ENCODE measurements at places on chromosomes 4 and X. TPM values are rescaled to one million over a fixed set of nuclear protein-coding genes. Genes with fewer than 3 reads are reported as not detected.

DCAF12L1 gene
- 0.62 TPM for polyA plus RNA-seq

- no peak overlapping the region for H3K27ac ChIP-seq
- H3K4me3 ChIP-seq, result no peak overlapping the region
- no peaks in the 10 kb centered on the region for H3K27me3 ChIP-seq
- no peaks in the 10 kb centered on the region for H3K36me3 ChIP-seq
Measured at GRCh38 chrX:22740836-22741235, 258.9 kb upstream of the DDX53 start.

IL1RAPL1 gene
- polyA plus RNA-seq, result 0.02 TPM

DNA sequence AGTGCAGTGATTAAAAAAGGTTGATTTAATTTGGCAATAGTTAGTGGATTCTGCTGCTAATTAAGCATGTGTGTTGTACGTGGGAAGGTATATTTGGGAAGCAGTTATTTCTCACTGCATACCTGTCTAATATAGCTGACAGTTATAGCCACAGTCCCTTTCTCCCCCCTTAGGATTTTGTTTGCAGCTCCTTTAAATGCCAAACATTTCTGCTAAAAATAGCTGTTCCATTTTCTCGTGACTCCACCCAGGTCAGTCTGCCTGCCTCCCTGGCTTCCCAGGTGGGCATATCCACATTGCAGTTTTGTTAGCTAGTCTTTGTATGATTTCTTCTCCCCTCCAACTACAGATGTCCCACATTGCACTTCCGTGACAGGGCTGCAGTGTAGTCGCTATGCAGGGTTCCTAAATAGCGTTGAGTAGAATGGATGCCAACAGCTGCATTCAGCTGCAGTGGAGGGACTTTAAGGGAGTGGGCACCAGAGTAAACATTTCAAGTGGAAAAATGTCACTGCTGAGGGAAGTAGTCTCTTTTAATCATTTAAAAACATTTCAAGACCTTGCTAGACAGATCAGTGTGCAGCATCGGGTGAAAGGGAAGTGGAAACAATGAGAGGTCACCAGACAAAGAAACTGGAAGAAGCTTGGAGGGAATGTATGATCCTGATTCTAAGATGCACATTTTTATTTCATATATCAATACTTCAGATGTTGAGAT, 326.3 kb downstream of the RAPGEF2 start:
- no peaks in the 10 kb centered on the region for H3K4me1 ChIP-seq
- no peaks in the 10 kb centered on the region for H3K36me3 ChIP-seq
- H3K27me3 ChIP-seq, result no peaks in the 10 kb centered on the region
- no peak overlapping the region for H3K27ac ChIP-seq

DNA sequence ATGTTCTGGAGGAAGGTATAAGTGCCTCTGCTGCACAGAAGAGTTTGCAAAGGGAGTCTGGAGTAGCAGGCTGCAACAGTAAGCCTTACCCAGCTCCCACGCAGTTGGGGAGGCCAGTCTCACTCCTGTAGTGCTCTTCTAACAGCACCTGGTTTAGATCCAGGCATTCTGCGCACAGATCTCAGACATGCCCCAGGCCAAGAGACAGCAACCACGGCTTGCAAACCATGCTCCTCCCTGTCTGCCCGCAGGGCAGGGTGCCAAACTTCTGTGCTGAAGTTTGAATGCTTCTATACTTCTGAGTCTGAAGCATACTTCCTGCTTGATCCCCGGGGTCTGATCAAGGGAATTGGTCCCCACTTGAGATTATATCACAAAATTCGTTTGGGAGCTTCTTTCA, 106.3 kb downstream of the LINC00632 start:
- H3K27me3 ChIP-seq, result no peaks in the 10 kb centered on the region
- no peak for DNase-seq
- H3K4me3 ChIP-seq, result no peak overlapping the region
- no peaks in the 10 kb centered on the region for H3K36me3 ChIP-seq
- no peaks in the 10 kb centered on the region for H3K4me1 ChIP-seq
- H3K27ac ChIP-seq, result no peak overlapping the region

GRCh38 chr4:176635372-176636261, 157.1 kb downstream of the VEGFC start:
- no peak overlapping the region for H3K27ac ChIP-seq
- H3K36me3 ChIP-seq, result no peaks in the 10 kb centered on the region
- H3K4me1 ChIP-seq, result no peaks in the 10 kb centered on the region
- DNase-seq, result no peak
- no peaks in the 10 kb centered on the region for H3K27me3 ChIP-seq

DNA sequence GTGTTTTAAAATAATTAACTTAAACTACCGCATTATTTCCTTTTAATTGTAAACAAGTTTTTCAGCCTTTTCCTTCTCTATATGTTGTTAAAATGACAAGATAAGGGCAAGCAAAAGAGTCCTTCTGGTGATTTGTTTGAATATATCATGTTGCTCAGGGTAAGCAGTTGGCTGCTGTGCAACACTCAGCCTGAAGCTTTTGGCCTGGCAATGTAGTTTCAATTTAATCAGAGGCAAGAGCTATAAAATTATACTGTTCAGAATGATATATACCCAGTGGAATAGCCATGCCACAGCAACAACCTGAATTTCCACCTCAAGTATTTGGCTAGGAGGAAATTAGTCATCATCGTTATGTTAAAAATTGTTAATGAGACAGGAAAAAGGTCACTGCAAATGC, 53.4 kb downstream of the GRXCR1 start:
- no peaks in the 10 kb centered on the region for H3K36me3 ChIP-seq
- H3K27me3 ChIP-seq, result no peaks in the 10 kb centered on the region
- no peak overlapping the region for H3K4me3 ChIP-seq
- DNase-seq, result no peak
- H3K27ac ChIP-seq, result no peak overlapping the region

- H3K4me3 ChIP-seq, result no peak overlapping the region
- no peaks in the 10 kb centered on the region for H3K36me3 ChIP-seq
Measured at GRCh38 chr4:23212558-23212957, 519.8 kb downstream of the GBA3 start.

- no peak overlapping the region for H3K4me3 ChIP-seq
- peak; percentile 1 for DNase-seq
Measured at GRCh38 chr4:106329041-106329618, 12.8 kb downstream of the AIMP1 start.

CSTF2 gene
- polyA plus RNA-seq, result 6.0 TPM

- peaks cover 35% of the 10 kb centered on the region for H3K4me1 ChIP-seq
- H3K27me3 ChIP-seq, result no peaks in the 10 kb centered on the region
- no peak overlapping the region for H3K4me3 ChIP-seq
- H3K36me3 ChIP-seq, result no peaks in the 10 kb centered on the region
Measured at GRCh38 chrX:134713618-134714107, 55.4 kb upstream of the PLAC1 start.

DNA sequence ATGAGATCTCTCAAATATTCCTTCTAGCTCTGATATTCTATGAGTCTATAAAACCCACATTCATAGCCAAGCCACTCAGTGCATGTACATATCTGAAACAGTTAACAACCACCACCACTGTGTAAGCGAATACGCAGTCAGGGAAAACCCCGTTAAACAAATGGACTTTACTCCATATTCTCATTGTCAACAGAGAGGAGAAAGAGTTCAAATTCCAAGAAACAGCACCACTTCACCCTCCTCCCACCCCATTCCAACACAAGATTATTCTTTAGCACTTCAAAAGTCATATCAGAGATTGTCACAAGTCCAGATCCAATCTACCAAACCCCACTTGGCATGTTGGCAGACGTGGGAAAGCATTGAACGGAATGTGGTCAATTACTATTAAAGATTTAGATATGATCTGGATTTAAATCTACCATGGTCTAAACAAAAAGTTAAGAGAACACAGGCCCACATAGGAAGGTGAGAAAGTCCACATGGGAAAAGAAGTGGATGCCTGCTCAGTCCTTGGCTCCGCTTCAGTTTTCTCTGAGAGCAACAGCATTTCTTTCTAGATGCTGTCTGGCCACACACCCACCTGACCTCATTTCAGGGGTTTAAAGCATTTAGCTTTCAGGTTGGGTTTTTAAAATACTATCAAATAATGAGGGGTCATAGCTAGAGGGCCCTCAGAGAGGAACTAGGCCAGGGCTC, 39.8 kb upstream of the KLHL13 start:
- H3K36me3 ChIP-seq, result no peaks in the 10 kb centered on the region
- no peaks in the 10 kb centered on the region for H3K27me3 ChIP-seq
- DNase-seq, result no peak
- no peak overlapping the region for H3K4me3 ChIP-seq

DNA sequence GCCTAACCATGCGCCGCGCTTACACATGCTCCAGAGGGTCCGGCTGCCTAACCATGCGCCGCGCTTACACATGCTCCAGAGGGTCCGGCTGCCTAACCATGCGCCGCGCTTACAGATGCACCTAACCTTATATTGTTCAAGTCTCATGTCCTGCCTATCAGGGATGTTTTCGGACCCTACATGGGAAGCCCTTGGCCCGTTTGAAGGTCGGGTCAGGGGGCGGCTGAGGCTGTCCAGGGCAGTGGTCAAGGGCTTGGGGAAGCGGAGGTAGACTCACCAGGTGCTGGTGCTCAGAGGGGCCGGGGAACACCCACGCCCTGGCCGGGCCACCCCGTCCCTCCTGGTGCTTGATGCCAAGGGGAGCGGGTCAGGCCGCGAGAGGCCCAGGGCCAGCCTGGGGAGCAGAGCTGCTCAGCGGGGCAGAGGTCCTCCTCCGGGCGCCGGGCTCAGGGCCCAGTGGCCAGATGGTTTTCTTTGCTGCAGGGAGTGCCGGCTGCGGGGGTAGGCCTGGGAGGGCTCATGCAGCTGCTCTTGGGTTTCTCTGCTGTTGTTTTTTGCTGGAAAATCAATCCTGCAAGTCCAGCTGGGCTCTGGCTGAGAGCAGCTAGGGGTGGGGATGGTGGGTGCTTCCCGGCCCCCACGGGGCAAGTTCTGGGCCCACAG, 35.4 kb upstream of the SPON2 start:
- H3K27ac ChIP-seq, result no peak overlapping the region
- no peak overlapping the region for H3K4me3 ChIP-seq
- DNase-seq, result no peak
- no peaks in the 10 kb centered on the region for H3K27me3 ChIP-seq

- no peaks in the 10 kb centered on the region for H3K27me3 ChIP-seq
- no peak for DNase-seq
- no peak overlapping the region for H3K27ac ChIP-seq
- H3K4me1 ChIP-seq, result no peaks in the 10 kb centered on the region
Measured at GRCh38 chrX:122565952-122566351, 618.1 kb upstream of the GRIA3 start.

GRCh38 chr4:181376058-181376457, 867.1 kb upstream of the TENM3 start:
- no peak overlapping the region for H3K27ac ChIP-seq
- H3K4me3 ChIP-seq, result no peak overlapping the region
- no peak for DNase-seq

- H3K27me3 ChIP-seq, result no peaks in the 10 kb centered on the region
- no peak overlapping the region for H3K4me3 ChIP-seq
- H3K27ac ChIP-seq, result no peak overlapping the region
Measured at GRCh38 chr4:40723728-40724127, 26.0 kb upstream of the NSUN7 start.

- no peak overlapping the region for H3K4me3 ChIP-seq
- H3K36me3 ChIP-seq, result no peaks in the 10 kb centered on the region
- no peak for DNase-seq
- H3K27me3 ChIP-seq, result no peaks in the 10 kb centered on the region
Measured at GRCh38 chr4:146381263-146381872, 140.4 kb downstream of the SLC10A7 start.

- H3K36me3 ChIP-seq, result no peaks in the 10 kb centered on the region
- DNase-seq, result no peak
- H3K27ac ChIP-seq, result no peak overlapping the region
- no peaks in the 10 kb centered on the region for H3K27me3 ChIP-seq
- H3K4me3 ChIP-seq, result no peak overlapping the region
Measured at GRCh38 chr4:15396157-15396800, 31.6 kb upstream of the C1QTNF7 start.

RUFY3 gene
- 37.3 TPM for polyA plus RNA-seq

- no peak within 1 kb of the TSS for H3K27ac ChIP-seq
- H3K27me3 ChIP-seq, result no peaks in the 10 kb centered on the region
- H3K4me1 ChIP-seq, result peaks cover 14% of the 10 kb centered on the region
- H3K36me3 ChIP-seq, result no peaks in the 10 kb centered on the region
- peak within 1 kb of the TSS; percentile 60 for H3K4me3 ChIP-seq
Measured at GRCh38 chrX:48470110-48470832, at the start of gene SLC38A5. SLC38A5 (minus strand) TSS chrX:48470260; CDS start chrX:48467924, 2,336 bp downstream.

GRCh38 chr4:81601358-81601694, 129.6 kb upstream of the RASGEF1B start:
- H3K4me1 ChIP-seq, result no peaks in the 10 kb centered on the region
- DNase-seq, result no peak
- H3K27ac ChIP-seq, result no peak overlapping the region
- no peak overlapping the region for H3K4me3 ChIP-seq

SLIT2 gene
- 1.6 TPM for polyA plus RNA-seq

- H3K4me1 ChIP-seq, result no peaks in the 10 kb centered on the region
- no peaks in the 10 kb centered on the region for H3K36me3 ChIP-seq
- DNase-seq, result no peak
- H3K27me3 ChIP-seq, result no peaks in the 10 kb centered on the region
- no peak overlapping the region for H3K27ac ChIP-seq
- H3K4me3 ChIP-seq, result no peak overlapping the region
Measured at GRCh38 chr4:167419468-167420140, 185.3 kb upstream of the SPOCK3 start.

DNA sequence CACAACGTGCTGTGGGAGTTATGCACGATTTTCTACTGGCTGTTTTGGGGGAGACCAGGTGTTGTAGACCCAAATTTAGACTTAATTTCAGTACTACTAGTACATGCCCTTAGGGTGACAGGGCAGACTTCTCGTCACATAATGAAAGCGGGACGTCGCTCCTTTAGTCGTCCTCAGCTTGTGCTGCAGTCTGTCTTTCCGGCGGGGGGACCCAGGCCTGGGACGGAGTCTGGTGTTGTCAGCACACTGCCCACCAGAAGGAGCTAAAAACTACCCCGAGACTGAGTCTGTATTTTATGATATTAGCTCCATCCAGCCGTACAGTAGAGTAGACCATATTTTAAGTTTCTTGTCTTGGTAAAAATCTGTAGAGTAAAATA, 35.5 kb downstream of the NOP14 start:
- peaks cover 13% of the 10 kb centered on the region for H3K4me1 ChIP-seq
- peaks cover 75% of the 10 kb centered on the region for H3K36me3 ChIP-seq
- no peak for DNase-seq
- H3K27ac ChIP-seq, result no peak overlapping the region

DNA sequence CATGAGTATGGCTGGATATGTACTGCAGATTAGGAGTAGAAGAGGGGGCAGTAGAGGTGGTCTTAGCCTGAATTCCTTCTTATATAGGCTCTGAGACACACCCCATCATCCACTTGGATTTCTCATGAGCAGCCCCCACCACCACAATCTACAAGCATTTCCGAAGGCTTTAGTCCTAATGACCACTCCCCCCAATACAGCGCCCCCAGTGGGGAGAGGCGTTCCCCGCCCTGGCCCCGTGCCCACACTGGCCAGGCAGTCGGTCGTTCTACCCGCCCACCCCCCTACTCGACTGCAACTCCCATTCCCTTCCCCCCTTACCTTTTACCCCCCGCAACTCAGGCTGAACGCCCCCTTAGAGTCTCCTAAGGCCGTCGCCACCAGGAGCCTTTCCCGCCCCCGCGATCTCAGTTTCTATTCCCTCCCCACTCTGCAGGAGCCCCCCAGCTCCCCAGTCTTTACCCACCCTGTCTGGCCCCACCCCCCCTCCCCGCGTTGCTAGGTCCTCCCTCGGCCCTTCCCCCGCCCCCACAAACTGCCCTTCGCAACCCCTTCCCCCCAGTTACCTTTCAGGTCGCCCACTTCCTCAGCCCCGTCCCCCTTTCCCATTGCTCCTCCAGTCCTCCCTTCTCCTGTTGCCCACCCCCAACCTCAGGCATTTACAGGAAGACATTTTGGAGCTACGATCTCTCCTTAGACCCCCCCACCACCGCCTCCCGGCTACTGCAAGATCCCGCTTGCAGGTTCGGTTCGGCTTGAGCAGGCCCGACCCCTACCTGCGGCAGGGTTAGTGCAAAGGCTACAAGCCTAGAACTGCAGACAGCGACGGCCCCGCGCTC, 468 bp downstream of the ZMYM3 start:
- DNase-seq, result no peak
- no peaks in the 10 kb centered on the region for H3K27me3 ChIP-seq
- H3K27ac ChIP-seq, result peak overlapping the region; percentile 83
